ENCODE measurements at places on chromosomes 4 and X.

GRCh38 chrX:49754233-49754857 lies 58.6 kb upstream of the PAGE1 start:
- DNase-seq, result peak; percentile 12

GRCh38 chrX:11509786-11510185 lies 155.9 kb downstream of the ARHGAP6 start:
- no peak for DNase-seq

DNA sequence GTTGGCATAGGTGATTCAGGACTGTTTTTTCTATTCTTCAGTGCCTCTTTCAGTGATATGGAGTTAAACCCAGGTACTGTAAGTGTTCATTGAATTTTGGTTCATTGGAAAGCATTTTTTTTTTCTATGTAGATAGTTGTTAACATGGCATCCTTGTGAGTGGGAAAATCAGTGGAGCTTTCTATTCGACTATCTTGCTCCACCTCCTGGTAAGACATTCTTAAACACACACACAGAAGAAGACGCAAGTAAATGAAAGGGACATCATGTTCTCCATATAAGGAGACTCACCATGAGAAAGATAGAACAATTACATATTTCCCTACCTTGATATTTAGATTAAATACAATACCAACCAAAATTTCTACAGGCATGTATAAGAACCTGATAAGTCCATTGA lies 598.5 kb upstream of the SPANXN1 start:
- DNase-seq, result no peak

DNA sequence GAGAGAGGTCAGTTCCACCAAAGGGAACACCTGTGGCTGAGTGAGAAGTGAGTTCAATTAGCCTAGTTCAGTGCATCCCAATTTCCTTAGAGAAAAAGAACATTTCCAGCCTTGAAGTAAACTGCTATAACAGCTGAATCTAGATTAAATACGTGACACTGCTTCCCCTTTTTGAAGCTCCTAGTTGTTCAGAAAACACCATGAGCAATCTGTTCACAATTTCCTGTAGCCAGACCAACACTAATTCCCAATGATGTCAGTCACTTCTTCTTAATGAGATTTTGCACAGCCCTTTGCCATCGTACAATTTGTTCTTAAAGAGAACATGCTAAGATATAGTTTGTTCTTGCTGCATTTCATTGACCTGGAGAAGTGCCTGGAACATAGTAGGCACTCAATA lies 144.6 kb upstream of the EDNRA start:
- DNase-seq, result no peak

GRCh38 chr4:5465529-5465928 lies 242.8 kb downstream of the EVC2 start:
- DNase-seq, result no peak

DNA sequence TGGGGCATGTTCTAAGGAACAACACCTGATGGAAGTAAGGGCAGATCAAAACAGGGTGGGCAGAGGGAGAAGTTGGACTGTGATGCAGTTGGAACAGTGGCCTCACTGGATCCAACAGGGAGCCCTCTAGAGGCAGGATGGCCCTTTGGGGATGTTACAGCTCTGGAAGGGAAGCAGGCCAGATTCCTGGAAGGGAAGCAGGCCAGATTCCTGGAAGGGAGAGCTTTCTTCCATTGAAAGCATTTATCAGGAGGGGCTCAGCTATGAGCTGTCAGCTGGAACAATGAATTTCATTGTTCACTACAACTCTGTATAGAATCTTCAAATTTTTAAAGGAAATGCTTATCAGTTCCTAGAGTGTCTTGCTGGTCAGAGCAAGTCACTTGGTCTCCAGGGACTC lies 17.7 kb downstream of the IL15 start:
- DNase-seq, result no peak

- DNase-seq, result no peak
Observed at GRCh38 chr4:104519588-104519987, 24.9 kb upstream of the CXXC4 start.

DNA sequence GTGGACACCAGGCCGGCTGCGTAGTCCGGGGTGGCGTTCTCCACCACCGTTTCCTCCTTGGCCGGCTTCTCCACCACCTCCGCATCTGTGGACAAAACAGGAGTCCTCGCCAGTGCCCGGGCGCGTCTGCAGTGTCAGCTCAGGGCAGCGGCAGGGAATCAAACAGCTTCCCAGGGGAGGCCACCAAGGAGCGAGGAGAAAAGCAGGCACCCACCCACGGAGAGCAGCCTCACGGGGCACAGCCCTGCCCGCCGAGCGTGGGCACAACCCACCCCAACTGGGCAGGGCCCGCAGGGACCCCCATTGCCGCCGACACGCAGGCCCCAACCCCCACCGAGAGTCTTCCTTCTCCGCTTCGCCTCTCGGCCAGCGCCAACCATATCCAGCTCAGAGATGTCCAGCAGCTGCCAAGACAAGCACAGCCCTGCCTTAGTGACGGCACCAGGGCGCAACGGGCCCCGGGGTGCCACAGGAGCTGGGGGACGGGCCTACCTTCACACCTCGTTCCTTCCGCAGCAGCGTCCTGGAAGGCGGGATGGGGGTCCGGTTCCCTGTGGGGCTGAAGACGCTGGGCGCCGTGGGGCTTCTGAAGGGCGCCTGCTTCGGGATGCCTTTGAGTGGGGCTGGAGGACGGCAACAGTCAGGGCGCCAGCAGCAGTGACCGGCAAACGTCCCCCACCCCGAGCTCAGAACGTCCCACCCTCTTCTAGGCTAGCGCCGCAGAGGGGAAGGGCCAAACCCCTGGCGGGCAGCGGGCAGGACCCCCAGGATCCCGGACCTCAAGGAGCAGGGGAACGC lies 22.8 kb downstream of the NELFA start:
- no peak for DNase-seq

GRCh38 chrX:40097141-40097503 lies 636 bp downstream of the BCOR start:
- DNase-seq, result no peak

GRCh38 chrX:3448563-3448962 lies 102.1 kb upstream of the MXRA5 start:
- no peak for DNase-seq

DNA sequence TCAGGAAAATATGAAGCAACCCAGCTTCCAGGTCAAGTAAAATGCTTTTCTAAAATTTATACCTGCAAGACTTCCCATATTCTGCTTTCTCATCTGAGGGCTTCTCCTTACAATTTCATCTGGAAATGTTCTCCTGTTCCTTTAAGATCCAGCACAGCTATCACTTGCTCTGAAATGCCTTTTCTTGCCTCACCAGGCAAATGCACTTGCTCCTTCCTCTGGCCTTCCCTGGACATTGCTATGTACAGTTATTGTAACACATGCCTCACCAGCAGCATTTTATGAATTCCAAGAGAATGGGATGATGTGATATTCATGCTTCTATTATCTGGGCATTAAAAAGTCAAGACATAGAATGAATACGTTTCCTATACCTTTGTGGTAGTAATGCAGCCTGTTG lies 842.1 kb upstream of the INTU start:
- no peak for DNase-seq

DNA sequence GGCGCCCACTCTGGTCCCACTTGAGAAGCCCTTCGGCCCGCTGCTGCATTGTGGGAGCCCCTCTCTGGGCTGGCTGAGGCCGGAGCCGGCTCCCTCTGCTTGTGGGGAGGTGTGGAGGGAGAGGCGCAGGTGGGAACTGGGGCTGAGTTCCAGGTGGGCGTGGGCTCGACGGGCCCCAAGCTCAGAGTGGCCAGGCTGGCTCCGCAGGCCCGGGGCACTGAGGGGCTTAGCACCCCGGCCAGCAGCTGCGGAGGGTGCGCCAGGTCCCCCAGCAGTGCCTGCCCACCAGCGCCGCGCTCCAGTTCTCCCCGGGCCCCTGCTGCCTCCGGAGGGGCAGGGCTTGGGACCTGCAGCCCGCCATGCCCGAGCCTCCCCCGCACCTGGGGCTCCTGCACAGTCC lies 65.2 kb upstream of the SMIM10 start:
- no peak for DNase-seq

DNA sequence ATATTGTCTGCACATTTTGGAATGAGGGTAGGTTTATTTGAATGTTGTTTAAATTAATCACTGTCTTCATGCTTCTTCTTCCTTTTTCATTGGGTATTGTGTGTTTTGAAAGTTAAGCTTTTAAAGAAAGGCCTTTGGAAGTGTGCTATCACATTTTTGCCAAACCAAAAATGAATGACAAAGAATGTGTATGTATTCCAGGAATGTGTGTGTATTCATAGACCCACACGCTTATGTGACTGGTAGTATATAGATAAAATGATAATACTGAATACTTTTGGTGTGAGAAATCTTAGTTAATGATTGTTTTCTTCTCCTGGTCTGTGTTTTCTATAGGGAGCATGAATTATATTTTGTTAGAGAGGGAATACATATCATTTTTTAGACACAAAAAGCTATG lies 404.4 kb downstream of the TLL1 start:
- DNase-seq, result no peak

DNA sequence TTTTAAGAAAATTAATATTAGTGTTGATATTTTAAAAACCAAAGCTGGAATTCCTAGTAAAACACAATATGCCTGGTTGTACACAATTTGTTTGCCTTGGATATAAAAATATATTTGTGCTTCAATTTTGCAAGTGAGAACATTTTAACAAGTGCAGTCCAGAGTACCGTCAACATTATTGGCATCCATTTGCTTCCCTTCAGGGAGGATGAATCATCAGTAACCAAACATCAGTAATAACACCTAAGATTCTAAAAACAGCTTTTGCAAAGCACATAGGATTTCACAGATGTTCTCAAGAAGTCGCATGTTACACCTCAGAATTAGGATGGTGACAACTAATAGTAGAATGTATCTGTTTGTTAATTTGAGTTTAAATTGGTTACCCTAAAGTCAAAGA lies 262.6 kb upstream of the BMP3 start:
- DNase-seq, result no peak

- no peak for DNase-seq
Observed at GRCh38 chr4:52069571-52069970, 18.5 kb downstream of the SPATA18 start.

GRCh38 chr4:75779105-75779757 lies 54.9 kb downstream of the USO1 start:
- no peak for DNase-seq

GRCh38 chr4:153119626-153120025 lies 84.6 kb upstream of the TRIM2 start:
- no peak for DNase-seq

DNA sequence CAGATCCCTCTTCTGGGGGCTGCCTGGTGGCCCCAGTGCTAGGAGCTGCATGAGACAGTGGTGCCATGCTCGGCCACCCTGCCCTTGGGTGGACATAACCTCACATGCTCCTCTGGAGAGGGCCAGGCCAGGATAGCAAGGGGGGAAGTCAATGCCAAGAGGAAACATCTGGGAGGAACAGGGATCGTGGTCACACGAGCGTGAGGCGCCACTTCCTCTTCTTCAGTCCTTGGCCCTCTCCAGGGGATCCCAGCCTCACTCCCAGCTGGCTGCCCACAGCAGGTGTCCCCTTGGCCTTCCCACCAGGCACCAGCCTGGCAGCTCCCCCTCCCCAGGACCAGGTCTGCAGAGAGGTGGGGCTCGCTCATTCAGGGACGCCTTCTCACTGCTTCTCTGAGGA lies 28.6 kb downstream of the TBC1D14 start:
- DNase-seq, result peak; percentile 77

GRCh38 chrX:1528186-1528883 lies 8.7 kb downstream of the P2RY8 start:
- no peak for DNase-seq

GRCh38 chr4:5917672-5918071 lies 24.8 kb upstream of the CRMP1 start:
- no peak for DNase-seq

- no peak for DNase-seq
Observed at GRCh38 chr4:114251020-114251419, 271.6 kb upstream of the ARSJ start.

- DNase-seq, result no peak
Observed at GRCh38 chr4:123405267-123405865, 8.8 kb downstream of the SPRY1 start.

DNA sequence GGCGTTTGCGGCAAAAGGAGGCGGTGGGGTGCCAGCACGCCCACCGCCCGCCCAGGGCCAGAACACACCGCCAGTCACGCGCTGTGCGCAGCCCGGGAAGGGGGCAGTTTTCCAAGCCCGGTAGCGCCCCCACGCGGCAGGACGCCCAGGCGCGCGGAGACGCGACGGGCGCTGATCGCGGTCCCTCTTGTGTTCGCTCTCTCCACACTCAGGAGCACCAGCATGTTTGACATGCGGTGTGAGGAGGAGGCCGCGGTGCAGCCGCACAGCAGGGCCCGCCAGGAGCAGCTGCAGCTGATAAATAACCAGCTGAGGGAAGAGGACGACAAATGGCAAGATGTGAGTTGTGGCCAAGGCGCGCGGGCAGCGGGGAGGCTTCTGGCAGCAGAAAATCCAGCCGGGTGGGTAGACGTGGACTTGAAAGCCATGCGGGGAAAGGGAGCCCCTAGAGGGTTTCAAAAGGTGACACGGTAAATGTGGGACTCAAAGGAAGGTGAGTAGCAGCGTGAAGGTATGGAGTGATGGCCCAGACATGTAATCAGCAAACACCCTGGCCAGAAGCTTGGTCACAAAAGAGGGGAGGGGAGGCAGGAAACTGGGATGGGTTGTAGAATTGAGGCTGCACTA lies 104.1 kb downstream of the PHOX2B start:
- DNase-seq, result no peak

DNA sequence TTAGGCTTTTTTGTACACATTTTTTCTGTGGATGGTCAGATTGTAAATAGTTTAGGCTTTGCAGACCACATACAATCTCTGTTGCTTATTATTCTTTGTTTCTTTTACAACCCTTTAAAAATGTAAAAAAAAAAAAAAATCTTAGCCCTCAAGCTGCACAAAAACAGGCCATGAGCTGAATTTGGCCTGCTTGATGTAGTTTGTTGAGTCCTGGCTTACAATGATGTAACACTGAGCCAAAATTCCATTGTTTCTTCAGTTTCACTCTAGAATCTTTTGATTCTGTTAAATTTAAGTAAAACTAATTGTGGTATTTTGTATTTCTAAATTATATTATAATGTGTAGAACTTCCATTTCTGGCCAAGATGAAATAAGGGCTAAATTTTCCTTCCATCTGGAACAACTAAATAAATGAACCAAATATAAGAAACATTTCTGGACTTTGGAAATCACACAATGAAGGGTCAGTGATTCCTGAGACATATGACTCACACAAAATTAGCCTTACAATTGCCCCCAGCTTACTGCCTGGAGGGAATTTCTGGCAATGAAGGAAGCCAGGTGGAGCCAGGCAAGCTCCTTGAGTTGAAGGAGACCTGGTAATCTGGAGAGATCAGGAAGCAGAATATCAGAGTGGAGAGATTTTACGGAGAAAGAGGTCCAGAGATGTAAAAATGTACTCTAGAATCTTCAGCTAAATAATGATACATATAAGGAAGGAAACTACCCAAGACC lies 29.8 kb downstream of the IQCM start:
- DNase-seq, result no peak

- no peak for DNase-seq
Observed at GRCh38 chr4:189088780-189089179, 851.9 kb upstream of the FRG1 start.
